ENCODE measurements at places on chromosomes 6 and 20. TPM values are rescaled to one million over a fixed set of nuclear protein-coding genes. Genes with fewer than 3 reads are reported as not detected.

Gene HLA-DRB1
- total RNA-seq: 0.45 TPM

Gene WFDC12
- not detected for total RNA-seq

Gene GPR31
- total RNA-seq: not detected

Gene CD109
- total RNA-seq: 64.8 TPM

Gene SOBP
- total RNA-seq: under 0.01 TPM

Gene TRIM38
- 12.5 TPM for total RNA-seq

Gene GSTA3
- not detected for total RNA-seq

Gene OR2H2
- not detected for total RNA-seq

Gene USP49
- total RNA-seq: 1.7 TPM

Gene OOEP
- total RNA-seq: not detected

Gene RIPOR2
- total RNA-seq: 1.7 TPM

Gene NR2E1
- not detected for total RNA-seq

Gene ASXL1
- 28.4 TPM for total RNA-seq

Gene TREML4
- not detected for total RNA-seq

Gene COL9A1
- total RNA-seq: not detected

Gene ZBP1
- not detected for total RNA-seq

Data from LHCN-M2 (cell line).